Fibroblast of the conjunctiva (primary cell): ENCODE measurements at places on chromosomes 3 and 15.

DNA sequence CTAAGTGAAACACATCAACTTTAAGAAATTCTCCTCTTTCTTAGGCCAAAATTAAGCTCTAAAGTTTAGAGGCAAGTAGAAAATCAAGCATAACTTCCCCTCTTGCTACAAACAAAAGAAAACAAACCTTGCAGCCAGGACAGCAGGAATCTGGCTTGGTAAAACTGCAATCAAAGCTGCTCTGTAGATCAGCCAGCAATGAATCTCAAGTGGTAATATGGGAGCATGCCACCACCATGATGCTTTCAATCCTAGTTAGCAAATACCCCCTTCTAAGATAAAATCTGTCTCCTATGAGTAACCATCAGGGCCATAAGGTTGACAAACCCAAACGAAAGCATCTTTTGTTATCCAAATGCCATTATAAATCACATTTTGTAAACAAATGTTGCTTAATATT, 208.3 kb upstream of the PLSCR5 start:
- no peak for DNase-seq

GRCh38 chr3:67605377-67605776, 49.0 kb downstream of the SUCLG2 start:
- DNase-seq: peak; percentile 47

DNA sequence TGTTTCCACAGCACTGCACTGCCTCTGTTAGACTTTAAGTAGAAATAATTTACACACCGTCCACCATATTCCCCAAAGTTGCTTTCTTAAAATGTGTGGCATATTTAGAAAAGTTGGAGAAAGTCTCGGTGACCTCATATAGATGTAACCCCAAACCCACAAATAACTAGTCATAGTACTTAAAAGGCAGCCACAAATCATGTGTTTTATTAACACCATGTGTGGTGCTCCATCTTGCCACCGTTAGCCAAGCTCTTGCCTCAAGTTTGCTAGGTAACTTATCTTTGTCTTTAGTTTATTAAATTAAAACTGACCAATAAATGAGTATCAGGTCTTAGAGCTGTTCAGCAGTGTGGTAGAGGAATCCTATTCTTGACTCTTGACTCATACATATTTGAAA, 257.9 kb downstream of the UBE2E2 start:
- DNase-seq: peak; percentile 10

GRCh38 chr3:134762016-134762415, 33.0 kb upstream of the EPHB1 start:
- DNase-seq: no peak

GRCh38 chr3:155640098-155640497, 104.8 kb downstream of the PLCH1 start:
- no peak for DNase-seq

DNA sequence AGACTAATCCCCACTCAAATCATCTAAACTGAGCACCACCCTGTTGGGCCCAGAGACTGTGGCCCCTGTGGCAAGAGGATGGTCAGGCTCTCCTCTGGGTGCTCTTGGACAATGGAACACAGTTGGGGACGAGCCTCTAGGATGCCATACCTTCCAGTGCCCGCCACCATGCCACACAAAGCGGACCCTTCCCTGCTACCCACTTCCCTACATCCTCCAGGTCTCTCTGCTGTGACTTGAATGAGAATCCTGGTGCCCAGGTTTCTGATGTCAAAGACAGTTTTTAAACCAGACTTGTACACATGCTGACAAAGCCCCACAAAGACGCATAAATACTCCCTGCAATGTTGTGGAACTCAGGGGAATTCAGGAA, 4.7 kb downstream of the CCDC51 start:
- no peak for DNase-seq

GRCh38 chr15:94584833-94585244, 353.5 kb downstream of the MCTP2 start:
- no peak for DNase-seq

GRCh38 chr3:46955157-46955556, 21.4 kb downstream of the CCDC12 start:
- DNase-seq: no peak

GRCh38 chr3:178969004-178969700, 102.5 kb downstream of the ZMAT3 start:
- DNase-seq: no peak

GRCh38 chr15:79943820-79944219, 27.2 kb downstream of the BCL2A1 start:
- peak; percentile 21 for DNase-seq
